ENCODE measurements at places on chromosomes 2 and 18.

- DNase-seq, result no peak
These were observed 617.5 kb downstream of the NR4A2 start for GRCh38 chr2:155714983-155715382.

DNA sequence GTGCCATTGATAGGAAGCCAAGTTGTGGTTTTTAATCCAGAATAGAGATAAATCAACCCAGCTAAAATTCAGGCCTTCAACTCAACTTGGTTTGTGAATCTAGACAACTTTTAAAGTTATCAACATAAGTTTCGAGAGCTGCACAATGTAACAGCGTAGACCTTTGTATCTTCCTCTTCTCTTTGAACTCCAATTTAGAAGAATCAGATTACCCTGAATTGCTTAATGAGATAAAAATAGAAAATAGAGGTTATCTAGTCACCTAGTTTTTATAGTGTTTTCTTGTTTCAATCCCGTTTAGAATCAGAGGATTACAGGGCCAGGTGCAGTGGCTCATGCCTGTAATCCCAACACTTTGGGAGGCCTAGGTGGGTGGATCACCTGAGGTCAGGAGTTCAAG lies 12.3 kb downstream of the MOGAT1 start:
- no peak for DNase-seq

DNA sequence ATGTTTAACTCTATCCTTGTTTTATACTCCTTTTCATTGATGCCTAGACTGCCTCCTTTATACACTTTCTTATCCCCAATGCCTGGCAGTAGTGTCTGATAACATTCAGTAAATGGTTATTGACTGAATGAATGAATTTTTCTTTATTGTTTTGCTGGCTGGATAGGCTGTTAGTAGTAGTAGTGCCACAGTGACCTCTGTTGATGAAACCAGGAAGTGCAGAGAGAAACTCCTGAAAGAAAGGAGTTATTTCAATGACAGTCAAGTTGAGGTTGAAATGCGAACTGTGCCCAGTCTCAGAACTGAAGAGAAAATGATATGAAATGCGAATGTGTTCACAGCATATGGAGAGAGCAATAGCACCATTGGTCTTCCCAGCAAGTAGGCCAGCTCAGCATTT lies 26.8 kb upstream of the SLC9A2 start:
- peak; percentile 15 for DNase-seq

- DNase-seq, result no peak
These were observed 50.1 kb upstream of the TMEM17 start for GRCh38 chr2:62556086-62556485.

DNA sequence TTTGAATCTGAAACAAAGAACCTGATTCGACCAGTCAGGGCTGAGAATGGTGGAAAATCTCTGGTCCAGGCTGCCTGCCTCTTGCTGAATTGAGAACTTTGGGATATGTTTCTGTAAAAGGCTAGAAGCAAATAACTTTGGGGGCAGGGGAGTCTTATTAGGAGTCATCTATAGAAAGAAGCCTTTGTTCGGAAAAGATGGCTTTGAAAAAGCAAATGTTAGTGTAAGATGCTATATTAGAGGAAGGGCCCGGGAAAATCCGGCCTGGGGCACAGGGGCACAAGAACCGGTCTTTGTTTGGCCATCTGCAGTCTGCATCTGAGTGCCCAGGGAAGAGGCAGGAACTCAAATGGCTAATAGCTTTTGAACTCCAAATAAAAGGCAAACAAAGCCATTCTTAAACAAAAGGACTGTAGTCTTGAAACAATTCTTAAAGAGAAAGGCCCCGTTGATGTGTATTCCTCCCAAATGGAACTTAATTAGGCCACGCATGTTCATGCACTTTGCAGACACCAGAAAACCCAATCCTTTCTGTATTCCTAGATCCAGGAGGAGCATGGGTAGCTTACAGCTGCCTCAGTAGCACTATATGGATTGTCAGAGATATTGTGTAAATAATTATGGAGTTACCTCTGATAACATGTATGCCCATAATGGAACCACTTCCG lies 180.0 kb upstream of the ARL4C start:
- DNase-seq, result no peak

- no peak for DNase-seq
These were observed 392.9 kb upstream of the CELF4 start for GRCh38 chr18:37958499-37958898.

- no peak for DNase-seq
These were observed 23.0 kb upstream of the RTN4 start for GRCh38 chr2:55073000-55073983.

DNA sequence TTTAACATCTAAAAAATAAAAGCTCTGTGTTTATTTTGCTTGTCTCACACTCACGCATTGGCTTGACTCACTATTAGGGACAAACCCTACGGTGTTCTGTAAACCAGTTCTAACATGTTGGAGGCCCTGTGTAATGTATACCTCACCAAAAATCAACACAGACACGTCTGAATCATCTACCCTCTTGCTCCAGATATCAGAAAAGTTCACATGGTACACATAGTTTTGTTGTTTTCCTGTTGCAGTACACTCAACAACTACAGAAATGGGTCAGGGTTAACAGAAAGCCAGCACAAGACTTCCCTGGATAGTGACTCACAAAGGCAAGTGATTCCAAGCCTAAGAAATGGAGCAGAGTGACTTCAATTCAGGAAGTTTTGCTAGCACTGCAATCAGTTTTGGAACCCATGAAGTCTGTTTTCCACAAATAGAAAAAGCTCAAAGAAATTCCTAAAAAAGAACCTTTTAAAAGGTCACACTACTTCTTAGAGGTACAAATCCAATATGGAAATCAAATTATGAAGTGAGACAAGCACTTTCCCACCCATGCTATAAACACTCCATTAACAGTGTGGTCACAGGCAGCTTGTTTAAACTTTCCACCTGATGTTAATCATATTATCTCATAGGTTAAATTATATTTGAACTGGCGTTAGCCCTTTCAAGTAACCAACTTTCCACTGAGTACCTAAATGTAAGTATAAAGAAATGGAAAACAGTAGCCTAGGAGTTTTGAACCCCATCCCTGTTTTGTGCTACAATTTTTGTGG lies 87.4 kb downstream of the GAREM1 start:
- no peak for DNase-seq

- no peak for DNase-seq
These were observed 94.8 kb upstream of the ARL5A start for GRCh38 chr2:151922845-151923666.

DNA sequence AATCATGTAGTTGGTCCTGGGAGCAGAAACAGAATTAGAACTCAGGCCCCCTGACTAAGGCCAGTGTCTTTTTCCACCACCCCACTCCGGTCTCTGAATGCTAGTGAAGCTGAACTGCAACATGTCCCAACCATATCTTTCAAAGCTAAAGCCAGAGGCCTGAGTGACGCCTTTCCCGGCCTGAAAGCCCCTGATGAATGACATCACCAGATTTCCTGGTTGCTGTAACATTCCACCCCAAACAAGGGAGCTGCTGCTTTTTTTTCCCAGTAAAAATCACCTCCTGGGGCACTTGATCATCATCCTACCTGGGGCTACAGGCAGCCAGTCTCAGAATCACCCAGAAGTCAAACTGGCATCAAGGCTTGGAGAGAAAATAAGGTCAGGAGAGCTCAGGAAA lies 162.7 kb downstream of the ARL4C start:
- DNase-seq, result no peak
